Kidney epithelial cell (primary cell): ENCODE measurements at places on chromosomes 13 and 19. TPM values are rescaled to one million over a fixed set of nuclear protein-coding genes. Genes with fewer than 3 reads are reported as not detected.

Gene GPR12
- not detected in 2 replicates for total RNA-seq

- no peak for DNase-seq
These were observed 240.0 kb downstream of the GPC6 start for GRCh38 chr13:93466502-93467036.

- DNase-seq: no peak
These were observed 117.4 kb upstream of the FNDC3A start for GRCh38 chr13:48858122-48858902.

GRCh38 chr13:112445411-112446271 lies 69.5 kb downstream of the SPACA7 start:
- DNase-seq: no peak

Gene ZNF441
- total RNA-seq: 3.4 and 5.1 TPM in 2 replicates

DNA sequence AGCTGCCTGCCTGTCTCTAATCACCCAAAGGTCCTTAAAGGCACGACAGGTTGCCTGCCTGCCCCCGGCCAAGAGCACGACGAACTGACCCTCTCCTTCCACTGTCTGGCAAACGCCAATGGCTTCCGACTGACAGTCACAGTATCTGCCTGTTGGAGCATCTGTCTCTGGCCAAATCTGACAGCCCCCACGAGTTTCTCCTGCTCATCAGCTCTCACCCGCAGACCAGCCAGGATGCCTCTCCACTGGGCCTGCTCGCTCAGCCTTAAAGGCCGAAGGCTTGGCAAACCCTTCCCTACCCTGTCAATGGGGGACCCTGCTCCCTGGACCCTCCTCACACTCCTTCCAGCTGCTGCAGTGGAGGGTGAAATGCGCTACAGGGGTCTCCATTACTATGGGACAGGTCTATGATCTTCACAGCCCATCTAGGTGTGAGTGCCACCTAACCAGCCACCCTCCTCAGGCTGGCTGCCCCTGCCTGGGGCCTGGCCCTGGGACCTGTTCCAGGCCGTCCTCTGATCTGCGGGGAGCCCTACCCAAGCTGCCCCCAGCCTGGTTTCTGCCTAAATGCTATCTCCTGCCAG lies 932 bp downstream of the FAM83E start:
- DNase-seq: no peak
